ENCODE measurements at places on chromosomes 3 and 15. TPM values are rescaled to one million over a fixed set of nuclear protein-coding genes. Genes with fewer than 3 reads are reported as not detected.

- no peak for DNase-seq
These were observed 208.4 kb upstream of the NANOGP8 start for GRCh38 chr15:35293353-35294130.

DNA sequence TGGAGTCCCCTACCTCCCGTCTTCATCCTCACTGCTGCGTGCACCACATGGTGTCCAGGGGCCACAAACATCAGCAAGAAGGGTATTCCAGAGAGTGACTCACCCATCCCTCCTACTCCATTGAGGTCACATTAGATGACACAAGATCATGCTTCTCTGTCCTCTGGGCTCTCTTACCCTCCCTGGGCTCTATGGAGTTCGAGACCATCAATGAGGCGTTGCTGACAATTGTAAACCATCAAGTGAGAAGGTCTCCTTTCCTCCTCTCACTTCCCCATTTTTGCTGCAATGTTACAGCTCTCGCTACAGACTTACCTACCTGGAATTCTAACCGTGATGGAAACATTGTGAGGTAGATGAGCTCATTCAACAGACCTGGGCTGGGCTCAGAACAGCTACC lies 51.7 kb downstream of the HMCES start:
- no peak for DNase-seq

The CPNE4 gene
- 0.17 TPM for total RNA-seq

The RARB gene
- total RNA-seq = 51.9 TPM

DNA sequence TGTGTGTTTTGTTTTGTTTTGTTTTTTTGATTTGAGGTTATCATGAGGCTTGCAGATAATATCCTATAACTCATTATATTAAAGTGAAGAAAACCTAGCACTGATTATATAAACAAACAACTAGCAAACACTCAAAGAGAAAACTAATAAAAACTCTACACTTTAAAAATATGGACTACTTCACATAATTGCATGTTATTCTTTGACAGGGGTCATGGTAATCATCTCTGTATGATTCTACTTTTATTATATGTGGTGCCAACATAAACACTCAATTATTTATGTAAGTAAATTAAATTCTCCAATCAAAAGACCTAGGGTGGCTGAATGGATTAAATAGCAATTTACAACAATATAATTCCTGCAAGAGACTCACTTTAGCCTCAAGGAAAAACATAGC lies 44.6 kb upstream of the P3H2 start:
- no peak for DNase-seq

The WDR93 gene
- total RNA-seq = 0.17 TPM

DNA sequence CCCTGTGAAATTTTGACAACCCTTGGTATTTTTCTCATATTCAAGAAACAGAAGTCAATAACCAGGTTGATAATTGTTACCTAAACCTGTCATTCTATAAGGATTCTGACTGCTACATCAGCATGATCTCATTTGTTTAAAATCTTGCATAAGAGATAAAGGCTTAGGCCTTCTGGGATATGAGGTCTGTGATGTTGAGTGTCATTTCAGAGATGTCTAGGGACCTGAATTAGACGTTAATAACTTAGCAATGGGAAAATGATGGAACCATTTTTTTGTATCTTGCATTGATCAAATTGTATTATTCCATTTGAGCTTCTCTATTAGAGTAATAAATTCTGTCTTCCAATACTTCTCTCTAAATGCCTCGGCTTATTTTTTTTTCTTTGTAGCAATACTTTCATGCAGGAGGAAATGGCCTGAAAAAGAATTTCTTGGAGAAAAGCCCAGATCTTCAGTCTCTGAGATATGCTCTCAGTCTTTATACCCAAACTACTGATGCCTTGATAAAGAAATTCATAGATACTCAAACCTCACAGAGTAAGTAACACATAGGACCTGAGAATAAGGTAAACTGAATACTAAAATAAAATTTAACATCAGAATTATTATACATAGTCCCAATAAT lies 589.3 kb downstream of the UNC13C start:
- no peak for DNase-seq

DNA sequence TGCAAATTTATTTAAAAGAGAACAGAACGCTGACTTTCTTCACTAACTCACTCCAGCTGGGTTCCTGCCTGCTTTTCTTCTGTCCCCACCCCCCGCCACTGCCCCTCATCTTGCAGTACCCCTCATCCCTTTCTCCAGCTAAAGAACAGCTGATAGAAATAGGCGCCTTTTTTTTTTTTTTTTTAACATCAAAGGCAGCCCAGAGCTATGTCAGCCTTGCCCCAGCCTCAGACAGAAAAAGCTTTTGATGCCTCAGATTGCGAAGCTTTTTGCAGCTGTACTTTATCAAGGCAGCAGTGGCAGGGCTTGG lies 1.8 kb downstream of the CADPS start:
- no peak for DNase-seq

DNA sequence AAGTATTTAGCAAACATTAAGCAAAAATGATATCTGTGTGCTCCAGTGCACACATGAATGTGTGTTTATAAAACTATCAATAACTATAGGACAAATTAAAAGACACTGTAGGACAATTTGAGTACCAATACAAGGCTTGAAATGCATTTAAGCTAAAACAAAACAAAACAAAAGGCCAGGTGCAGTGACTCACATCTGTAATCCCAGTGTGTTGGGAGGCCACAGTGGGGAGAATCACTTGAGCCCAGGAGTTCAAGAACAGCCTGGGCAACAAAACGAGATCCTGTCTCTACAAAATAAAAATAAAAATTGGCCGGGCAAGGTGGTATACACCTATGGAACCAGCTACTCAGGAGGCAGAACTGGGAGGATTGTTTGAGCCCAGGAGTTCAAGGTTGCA lies 50.7 kb downstream of the CSNK1G1 start:
- no peak for DNase-seq

DNA sequence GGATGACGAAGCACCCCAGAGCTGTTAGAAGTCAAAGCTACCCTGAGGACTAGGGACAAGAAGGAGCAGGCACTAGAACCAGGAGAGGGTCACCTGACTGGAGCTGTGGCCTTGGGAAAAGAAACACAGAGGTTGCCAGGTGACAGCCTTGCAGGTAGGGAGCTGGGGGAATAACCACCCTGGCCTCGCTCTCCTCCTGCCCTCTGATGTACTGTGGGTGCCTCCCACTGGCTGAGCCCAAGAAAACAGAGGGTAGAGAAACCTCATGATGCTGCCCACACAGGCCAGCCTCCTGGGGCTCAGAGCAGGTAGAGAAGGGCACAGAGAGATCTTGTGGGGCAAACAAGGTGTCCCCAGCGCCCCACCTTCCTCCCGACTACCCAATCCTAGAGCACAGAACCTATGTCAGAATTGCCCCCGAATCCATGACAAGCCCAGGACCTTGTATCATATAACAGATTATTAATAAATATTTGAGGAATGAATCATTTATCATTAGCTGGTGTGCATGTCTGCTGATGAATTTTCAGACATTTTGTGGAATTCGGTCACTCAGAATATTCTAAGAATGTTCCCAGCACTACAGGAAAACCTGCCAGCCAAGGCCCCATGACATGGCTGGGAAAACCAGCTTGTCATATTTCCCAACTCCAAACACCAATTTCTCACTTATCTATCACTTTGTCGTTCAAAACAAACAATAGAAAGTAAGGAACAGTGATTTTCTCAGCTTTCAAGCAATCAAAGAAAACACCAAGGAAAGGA lies 59.8 kb upstream of the MEX3B start:
- DNase-seq = no peak

- DNase-seq = no peak
These were observed 976.0 kb downstream of the ROBO1 start for GRCh38 chr3:78791753-78792152.
